ENCODE measurements at places on chromosomes 16 and 17.

GRCh38 chr17:62950067-62950466 is 16.0 kb upstream of the TANC2 start:
- no peak for DNase-seq

DNA sequence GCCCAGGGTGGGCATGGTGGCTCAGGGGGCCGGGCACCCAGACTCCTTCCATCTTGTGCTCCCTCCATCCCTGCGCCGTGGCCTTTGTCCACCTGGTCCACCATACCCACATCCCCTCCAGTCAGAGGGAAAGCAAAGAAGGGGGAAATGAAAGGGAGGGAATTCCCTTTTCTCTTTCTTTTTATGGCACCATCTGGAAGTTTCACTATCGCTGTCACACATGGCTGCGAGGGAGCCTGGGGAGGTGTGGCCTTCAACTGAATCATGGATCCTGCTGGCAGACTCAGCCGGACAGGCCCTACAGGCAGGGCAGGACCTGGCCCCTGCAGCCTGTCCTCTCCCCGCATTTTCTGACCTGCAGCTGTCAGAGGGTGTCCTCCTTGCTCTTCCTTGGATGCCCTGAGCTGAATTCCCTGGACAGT is 6.2 kb downstream of the SLC12A3 start:
- DNase-seq: no peak

DNA sequence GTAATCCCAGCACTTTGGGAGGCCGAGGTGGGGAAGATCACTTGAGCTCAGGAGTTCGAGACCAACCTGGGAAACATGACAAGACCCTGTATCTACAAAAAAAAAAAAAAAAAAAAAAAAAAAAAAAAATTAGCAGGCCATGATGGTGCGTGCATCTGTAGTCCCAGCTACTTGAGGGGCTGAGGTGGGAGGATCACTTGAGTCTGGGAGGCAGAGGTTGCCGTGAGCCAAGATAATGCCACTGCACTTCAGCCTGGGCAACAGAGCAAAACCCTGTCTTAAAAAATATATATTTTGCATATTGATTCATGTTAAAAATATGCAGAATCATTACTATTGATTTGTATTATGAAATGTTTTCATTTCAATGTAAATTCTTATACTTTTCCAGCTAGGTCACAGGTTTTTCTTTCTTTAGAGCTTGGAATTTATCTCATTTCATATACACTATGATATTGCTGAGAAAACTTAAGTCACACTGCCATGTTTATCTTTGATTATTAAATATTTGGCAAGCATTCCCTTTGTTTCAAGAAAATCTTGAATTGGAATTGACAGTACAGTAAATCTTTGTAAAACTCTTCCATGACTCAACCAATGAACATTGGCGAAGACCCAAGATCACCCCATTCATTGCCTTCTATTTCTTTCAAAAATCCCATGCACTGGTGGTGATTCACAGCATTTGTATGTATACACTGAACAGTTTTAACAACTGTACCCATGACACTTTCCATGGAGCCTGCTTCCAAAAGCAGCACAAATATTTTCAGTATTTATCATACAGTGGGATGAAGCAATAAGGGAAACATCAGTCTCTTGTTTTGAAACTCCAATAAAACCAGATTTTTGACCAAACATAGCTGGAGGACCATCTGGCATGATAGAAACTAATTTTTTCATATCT is 83.5 kb upstream of the TNRC6A start:
- DNase-seq: no peak

DNA sequence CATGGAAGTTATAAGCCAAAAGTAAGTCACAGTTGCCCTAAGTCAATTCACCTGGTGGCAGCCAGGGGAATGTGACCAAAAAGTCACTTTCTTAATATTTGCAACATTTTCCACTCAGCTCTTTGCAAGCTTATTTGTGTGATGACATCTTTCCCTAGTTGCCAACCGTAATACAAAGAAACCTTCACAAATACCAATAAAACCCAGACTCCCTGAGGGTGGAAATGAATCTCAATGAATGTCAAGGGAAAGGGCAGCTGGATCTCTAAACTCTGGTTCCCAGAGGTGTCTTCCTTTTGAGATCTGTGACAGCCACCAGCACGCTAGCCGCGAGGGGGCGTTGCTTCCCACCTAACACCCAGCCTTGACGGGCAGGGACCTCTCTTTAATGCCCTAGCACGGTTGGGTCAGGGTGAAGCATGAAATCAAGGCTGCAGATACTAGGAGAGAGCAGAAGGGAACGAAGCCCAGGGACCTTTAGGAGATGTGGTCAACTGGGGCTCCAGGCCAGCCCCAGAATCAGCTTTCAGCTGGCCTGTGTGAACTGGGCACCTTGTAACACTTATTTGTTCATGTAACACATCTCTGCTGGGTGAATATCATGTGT is 82.2 kb downstream of the CMC2 start:
- DNase-seq: peak; percentile 37

DNA sequence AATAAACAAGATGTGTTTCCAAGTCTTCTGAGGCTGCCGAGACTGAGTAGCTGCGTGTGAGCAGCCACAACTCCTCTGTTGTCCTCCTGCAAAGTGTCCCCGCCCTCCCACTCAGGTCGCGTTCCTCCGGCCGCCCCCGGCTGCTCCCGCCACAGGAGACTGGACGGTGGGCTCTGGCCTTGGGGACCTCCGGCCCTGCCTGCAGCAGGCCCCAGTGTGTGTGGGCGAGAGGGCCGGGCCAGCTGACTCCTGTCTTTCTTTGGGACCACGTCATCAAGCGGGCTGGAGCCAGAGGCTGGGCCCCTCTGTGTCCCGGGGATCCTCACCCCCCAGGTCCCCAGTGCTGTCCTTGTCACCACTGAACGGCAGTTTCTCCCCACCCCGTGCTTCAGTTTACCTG is 175.3 kb downstream of the NPIPB11 start:
- DNase-seq: no peak

DNA sequence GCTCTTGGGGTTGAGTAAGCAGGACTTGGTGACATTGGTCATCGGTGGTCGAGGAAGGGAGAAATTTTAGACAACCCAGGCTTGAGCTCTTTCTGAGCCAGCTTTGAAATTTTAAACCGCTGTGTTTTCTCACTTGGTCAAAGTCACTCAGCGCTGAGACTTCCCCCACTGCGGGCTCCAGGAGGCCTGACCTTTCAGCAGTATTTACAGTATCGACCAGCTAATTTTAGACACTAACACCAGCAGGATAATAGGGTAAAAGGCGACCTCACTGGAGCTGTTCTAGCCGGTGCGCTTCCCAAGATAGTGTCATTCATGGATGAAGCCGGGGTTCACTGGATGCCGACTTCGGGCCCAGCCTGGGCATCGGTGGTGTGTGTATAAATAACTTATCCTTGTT is 29.7 kb upstream of the WSCD1 start:
- no peak for DNase-seq

DNA sequence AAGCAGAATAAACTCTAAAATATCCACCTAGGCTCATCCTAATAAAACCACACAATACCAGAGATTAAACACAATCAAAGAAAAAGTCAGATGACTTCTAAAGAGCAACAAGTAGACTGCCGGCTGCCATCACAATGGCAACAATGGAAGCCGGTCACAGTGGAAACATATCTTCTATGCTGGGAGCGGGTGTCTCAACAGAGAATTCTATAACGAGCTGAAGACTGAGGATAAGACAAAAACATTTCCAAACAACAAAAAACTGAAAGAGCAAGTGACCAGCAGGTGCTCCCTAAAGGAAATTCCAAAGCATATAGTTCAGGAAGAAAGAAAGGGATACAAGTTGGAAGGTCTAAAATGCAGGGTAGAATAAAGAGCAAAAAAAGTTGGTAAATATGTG is 8.9 kb downstream of the NSMCE1 start:
- DNase-seq: no peak

DNA sequence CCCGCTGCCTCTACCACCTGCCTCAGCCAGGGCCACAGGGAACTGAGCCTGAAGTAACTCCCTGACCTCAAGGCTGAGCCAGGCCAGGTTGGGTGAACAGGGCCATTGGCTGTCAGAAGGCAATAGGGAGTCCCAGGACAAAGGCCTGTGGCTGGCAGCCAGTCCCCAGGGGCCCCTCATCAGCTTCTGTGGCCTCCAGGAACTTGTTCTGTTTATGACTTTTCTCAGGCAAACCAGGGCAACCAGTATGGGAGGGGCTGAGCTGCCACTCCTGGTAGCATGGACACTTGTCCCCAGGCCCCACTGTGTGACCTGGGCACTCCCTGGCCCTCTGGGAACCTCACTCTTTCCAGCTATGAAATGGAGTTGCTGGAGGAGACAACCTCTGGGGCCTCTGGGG is 40.1 kb downstream of the CPNE2 start:
- DNase-seq: no peak

DNA sequence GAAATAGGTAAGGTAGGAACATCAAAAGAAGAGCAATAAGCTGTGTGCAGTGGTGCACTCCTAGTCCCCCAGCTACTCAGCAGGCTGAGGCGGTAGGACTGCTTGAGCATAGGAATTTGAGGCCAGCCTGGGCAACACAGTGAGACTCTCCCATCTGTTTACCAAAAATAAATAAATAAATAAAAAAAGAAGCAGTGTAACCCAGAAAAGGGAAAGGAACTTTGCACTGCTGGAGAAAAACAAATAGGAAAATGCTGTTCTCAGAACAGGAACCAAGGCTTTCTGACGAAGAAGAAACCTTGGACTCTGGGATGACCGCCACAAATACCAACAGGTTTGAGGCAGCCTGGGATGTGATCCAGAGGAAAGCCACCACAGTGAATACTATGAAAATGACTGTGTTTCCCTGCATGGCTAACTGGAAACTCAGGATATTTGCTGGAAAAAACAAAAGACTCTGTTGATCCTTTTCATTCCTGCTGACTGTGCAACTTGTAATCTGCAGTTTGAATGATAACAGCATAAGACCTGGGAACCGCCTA is 41.2 kb downstream of the TTC19 start:
- no peak for DNase-seq

- no peak for DNase-seq
These were observed 552.7 kb upstream of the PSMD7 start for GRCh38 chr16:73743665-73744496.

DNA sequence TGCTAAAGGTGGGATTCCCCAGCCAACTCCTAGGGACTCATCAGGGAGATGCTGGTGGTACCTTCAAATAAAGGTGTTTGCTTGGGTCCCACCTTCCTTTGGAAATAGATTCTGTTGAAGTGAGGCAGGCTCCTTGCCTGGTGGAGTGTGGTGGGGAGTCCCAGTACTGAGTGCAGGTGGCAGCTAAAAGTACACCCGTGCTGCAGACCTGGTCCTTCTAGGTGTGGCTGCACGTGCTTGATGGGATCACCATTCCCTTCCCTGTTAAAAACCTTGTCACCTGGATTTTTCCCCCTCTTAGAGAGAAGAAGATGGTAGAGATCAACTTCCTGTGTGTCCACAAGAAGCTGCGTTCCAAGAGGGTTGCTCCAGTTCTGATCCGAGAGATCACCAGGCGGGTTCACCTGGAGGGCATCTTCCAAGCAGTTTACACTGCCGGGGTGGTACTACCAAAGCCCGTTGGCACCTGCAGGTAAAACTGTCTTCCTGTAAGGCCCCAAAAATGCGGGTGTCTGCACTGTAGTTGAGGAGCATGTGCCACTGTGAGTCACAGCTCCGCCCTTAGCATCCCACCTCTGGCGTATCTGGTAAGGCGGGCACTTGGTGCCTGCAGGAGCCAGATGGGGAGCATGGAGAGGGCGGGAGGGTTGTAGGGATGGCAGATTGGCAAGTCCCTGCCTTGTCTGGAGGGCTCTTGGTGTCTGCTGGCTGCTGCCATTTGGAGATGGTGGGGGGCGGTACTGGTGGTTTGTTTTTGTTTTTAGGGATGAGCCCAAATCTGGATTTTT is 34.0 kb downstream of the PLCD3 start:
- no peak for DNase-seq

DNA sequence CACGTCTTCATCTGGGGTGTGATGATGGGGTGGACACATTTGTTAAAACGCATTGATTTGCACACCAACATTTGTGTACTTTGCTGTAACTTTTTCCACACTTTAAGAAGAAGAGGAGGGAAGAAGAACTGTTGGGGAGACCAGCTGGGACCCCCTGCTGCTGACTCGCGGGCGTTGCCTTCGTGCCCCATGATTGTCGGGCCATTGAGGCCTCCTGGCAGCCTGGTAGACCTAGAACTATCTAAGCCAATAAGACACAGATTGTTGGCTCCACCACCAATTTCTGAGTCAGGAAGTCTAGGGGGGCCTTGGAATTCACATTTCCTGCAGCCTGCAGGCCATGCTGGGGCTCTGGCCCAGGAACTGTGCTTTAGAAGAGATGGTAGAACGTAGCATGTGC is 105.5 kb downstream of the TNFRSF13B start:
- DNase-seq: no peak

- no peak for DNase-seq
These were observed 2.2 kb upstream of the DECR2 start for GRCh38 chr16:399340-400019.

- DNase-seq: no peak
These were observed at the start of gene ASB16 for GRCh38 chr17:44170499-44171201. TSS of gene ASB16 (plus strand) at chr17:44170704. CDS start at chr17:44170790, 86 bp downstream.

GRCh38 chr17:79832218-79833109 is 6.8 kb downstream of the CBX4 start:
- DNase-seq: no peak

- no peak for DNase-seq
These were observed 3.4 kb downstream of the MYO18A start for GRCh38 chr17:29176558-29177351.

DNA sequence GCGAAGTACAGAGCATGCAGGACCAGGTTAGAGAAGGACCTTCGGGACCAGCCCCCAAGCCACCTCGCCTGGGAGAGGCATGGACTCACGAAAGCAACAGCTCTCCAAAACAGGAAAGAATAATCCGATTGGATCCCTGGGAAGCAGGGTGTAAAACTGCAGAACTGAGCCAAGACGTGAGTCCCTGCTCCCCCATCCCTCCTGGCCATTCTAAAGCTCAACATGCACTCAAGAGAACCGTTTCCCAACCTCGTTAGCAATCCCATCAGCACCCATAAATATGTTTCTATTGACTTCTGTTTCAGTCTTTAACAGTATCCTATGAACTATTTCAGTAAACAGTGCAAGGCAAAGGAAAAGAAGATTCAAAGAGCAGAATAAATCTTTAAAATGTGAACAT is 167.0 kb downstream of the COPRS start:
- no peak for DNase-seq

DNA sequence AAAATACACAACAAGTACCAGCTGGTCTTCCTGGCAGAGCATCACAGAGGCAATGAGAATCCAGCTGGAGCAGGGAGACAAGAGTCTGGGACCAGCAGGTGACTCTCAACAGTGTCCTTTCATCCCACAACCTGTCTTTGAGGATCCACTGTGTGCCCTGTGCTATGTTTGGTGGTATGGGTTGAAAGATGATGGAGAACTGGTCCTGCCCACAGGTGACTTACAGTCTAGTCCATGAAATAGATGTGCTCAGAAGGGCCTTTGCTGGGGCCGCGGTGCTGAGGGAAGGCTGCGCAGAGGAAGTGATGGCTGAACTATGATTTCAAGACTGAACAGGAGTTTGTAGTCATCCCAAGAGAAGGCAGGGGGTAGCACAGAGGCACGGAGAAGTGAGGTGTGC is 17.9 kb downstream of the WNT3 start:
- no peak for DNase-seq

- no peak for DNase-seq
These were observed 211.5 kb upstream of the TNRC6C start for GRCh38 chr17:77746896-77747554.

GRCh38 chr17:17235212-17236174 is 1.5 kb downstream of the FLCN start:
- DNase-seq: no peak

Data from omental fat pad (tissue), 4 donors.